ENCODE measurements at places on chromosomes 7 and 10.

DNA sequence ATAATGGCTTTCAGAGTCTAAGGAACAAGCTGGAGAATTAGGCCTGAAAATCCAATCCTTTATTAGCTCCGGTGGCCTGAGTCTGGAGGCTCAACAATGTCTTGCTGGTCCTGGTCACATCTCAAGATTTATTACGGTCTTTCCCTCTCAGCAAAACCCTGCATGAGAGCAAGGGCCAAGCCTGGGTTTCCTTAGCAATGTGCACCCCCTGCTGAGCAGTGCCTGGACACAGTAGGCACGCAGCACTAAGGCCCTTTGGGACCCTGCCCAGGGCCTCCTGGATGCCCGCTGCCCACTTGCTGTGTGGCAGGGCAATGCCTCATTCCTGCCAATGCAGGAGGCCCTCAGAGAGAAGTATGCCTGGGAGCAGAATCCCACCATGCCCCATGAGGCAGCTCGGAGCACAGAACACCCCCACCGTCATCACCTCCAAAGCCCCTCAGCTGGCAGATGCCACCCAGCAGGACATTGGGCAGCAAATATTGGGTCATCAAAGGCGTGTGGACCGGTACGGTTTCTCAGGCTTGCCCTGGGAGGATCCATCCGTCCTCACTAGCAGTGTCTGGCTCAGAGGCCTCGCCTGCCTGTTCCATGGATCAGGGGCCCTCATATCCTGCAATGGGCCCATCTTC lies 156.4 kb downstream of the OAT start:
- no peak for DNase-seq

DNA sequence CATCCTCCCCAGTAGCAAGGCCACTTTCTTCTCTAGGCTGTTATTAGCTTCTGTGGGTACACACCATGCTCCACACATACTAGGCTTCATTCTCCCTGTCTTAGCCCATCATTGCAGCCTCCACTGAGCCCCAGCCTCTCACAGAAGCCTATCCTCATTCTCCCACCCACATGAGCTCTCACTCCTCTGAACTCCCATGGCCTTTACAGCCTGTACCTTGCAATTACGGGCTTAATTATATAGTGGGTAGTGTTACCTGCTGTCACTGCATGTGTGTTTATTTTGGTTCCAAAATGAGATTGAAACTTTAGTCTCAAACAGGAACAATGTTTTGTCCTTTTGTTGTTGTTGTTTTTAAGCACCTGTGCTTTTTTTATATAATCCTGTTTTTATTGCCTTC lies 460.0 kb downstream of the KCNMA1 start:
- DNase-seq, result no peak

DNA sequence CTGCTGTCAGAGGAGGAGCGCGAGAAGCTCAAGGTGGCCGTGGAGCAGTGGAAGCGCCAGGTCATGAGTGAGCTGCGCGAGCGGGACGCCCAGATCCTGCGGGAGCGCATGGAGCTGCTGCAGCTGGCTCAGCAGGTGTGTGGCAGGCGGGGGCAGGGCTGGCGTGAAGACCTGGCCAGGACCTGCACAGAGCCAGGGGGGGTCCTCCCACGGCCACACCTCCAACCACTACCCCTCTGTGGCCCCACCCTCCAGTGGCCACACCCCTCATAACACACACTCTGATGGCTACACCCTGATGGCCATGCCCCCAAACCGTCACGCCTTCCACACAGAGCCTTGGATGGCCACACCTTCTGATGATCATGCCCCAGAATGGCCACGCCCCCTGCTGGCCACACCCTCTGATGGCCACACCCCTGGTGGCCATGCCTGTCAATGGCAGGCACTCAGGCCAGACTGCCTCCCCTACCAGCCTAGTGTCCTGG lies 23.4 kb upstream of the DPYSL4 start:
- DNase-seq, result no peak

DNA sequence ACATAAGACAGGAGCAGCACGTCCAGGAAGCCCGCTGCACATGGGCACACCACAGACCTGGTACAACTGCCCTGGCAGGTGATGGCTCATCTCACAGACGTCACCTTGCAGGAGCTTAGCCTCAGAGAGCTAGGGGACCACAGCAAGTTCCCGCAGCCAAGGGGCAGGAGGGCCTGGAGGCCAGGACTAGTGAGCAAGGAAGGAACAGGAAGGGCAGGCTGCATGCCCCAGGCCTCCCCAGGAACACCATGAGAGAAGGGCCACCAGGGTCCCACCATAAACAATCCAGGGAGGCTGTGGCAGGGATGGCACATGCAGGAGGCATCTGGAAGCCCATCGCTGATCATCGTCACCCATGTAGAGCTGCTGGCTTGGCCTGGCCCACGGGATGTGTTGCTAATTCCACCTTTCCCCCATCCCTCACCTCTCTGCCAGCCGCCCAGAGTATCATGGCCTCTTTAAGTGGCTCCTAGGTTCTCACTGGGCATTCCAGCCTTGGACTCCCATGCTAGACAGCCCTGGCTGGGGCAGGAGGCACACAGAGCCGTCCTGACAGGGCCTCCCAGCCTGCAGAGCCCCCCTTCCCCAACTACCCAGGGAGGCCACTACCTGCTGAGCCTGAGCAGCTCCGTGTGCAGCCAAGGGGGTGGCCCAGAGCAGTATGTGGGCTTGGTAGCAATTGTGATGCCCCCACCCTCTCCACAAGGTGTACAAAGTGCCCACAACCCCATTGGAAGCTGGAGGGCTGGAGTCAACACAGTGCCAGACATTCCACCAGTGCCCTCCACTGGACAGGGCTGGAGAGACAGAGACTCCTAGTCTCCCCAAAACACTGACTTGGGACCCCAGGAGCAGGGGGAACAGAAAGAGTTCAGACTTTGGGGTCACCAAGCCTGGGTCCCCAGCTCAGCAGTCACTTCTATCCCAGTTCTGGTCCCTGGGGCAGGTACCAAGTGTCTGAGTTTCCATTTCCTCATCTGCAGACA lies 35.5 kb downstream of the GRID1 start:
- no peak for DNase-seq
